ENCODE measurements at places on chromosomes 3 and 15.

DNA sequence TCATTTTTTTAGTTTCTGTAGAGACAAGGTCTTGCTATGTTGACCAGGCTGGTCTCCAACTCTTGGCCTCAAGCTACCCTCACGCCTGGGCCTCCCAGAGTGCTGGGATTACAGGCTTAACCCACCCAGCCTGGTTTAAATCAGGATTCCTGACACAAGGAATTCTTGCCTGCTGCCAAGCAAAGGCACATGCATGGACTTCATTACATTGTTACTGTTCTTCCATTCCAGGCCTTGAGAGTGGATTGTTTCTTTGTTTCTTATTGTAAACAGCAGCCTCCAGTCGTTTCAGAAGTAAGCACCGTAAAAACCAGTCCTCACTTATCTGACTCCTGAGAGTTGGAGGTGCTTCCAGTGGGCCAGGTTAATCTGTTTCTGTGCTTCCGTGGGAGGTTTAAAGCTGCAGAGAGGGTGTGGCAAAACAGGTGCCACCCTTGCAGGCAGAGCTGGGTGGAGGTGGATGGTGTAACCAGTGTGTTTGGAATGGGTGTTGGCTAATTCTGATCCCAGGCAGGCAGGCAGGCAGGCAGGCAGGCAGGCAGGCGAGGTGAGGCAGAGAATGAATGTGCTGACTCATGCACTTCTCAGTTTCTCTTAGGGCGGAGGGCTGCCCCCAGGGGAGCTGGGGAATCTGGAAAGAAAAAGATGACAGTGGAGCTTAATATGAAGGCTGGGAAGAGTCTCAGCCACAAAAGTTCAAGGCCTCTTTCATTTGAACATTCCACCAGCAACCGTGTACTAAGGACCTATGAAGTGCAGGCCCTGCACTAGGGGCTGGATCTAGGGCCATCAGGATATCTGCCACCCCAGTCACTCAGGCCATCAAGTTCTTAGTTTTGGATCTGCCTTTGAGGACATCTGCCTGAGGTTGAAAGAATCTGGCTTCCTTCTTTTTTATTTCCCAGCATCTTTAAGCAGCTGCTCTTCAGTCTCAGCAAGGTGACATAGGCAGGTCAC is 37.0 kb upstream of the CDCP1 start:
- DNase-seq: peak; percentile 53

- DNase-seq: no peak
These were observed 33.0 kb downstream of the NME9 start for GRCh38 chr3:138296639-138297038.

DNA sequence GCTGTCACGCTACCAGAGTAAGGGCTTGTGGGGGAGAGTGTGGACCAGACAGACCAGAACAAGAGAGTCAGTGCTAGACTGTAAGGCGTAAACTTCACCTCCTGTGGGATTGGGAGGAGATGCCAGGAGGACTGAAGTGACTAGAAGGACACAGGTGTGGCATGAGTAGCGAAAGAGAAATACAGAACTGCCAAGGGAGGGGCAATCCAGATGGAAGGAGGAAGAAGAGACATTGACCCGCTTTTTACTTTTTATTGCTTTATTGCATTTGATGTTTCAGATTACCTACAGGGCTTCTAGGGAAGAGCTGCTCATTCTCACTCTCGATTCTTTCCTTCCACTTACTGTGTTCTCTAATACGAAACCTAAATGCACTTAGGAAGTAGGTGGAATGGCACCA is 2.1 kb downstream of the POGLUT1 start:
- no peak for DNase-seq

GRCh38 chr3:18062657-18063025 is 320.2 kb upstream of the TBC1D5 start:
- DNase-seq: no peak

DNA sequence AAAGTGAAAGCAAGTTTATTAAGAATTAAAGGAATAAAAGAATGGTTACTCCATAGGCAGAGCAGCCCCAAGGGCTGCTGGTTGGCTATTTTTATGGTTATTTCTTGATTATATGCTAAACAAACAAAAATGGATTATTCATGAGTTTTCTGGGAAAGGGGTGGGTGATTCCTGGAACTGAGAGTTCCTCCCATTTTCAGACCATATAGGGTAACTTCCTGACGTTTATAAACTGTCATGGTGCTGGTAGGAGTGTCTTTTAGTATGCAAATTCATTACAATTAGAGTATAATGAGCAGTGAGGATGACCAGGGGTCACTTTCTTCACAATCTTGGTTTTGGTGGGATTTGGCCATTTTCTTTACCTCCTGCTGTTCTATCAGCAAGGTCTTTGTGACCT is 707.9 kb downstream of the ZNF385D start:
- no peak for DNase-seq

DNA sequence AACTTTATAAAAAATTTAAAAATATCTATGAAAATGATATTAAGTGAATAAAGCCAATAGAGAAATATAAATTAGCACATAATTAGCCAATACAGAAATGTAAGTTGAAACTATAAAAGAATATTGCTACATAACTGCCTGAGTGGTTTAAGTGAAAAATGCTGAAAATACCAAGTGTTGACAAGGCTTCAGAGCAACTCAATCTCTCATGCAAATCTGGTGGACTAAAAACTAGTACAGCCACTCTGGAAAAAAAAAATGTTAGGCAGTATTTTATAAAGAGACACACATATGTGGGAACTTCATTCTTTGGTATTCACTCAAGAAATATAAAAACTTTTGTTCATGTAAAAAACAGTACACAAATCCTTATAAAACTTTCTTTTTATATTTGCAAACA is 833.7 kb upstream of the ROBO1 start:
- no peak for DNase-seq

DNA sequence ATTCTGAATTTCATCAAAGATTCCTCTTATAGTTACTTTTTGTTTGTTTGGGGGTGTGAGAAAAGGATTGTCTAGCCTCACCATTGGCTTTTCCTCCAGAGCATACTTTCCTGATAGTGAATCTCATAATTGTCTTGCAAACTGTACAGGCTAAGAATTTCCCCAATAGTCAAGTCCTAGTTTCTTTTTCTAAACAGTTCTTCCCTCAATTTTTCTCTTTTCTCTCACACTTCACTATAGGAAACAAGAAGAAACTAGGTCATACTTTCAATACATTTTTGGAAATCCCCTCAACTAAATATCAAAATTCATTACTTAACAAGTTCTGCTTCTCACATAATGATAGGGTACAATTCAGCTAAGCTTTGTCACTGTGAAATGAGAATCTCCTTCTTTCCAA is 241.9 kb downstream of the IL20RB start:
- no peak for DNase-seq

- no peak for DNase-seq
These were observed 31.3 kb downstream of the HOMER2 start for GRCh38 chr15:82921242-82921641.

- peak; percentile 63 for DNase-seq
These were observed 23.6 kb upstream of the TRIM59 start for GRCh38 chr3:160473221-160473620.

- no peak for DNase-seq
These were observed 511.6 kb upstream of the PROK2 start for GRCh38 chr3:72296477-72297111.

- DNase-seq: no peak
These were observed 979 bp upstream of the ZNF621 start for GRCh38 chr3:40523781-40524180.

- no peak for DNase-seq
These were observed 46.9 kb upstream of the SLC7A14 start for GRCh38 chr3:170632780-170633179.

DNA sequence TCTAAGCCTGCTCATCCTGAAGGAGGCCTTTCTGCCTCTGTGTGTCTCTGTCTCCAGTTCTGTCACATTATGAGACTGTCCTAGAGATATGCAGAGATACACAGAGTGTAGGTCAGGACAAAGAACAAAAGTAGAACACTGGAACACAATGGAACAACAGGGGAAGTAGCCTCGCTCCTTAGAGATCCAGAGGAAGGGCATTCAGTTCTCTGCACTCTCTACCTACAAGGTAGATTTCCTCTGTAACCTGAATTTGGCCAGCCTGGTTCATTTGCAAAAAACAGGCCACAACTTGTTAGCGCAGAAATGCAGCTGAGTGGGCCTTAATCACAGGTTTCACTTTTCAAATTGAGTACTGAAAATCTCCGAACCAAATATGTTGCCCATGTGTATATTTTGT is 19.4 kb downstream of the NEK10 start:
- no peak for DNase-seq

GRCh38 chr3:168168743-168169142 is 73.0 kb upstream of the GOLIM4 start:
- DNase-seq: no peak

DNA sequence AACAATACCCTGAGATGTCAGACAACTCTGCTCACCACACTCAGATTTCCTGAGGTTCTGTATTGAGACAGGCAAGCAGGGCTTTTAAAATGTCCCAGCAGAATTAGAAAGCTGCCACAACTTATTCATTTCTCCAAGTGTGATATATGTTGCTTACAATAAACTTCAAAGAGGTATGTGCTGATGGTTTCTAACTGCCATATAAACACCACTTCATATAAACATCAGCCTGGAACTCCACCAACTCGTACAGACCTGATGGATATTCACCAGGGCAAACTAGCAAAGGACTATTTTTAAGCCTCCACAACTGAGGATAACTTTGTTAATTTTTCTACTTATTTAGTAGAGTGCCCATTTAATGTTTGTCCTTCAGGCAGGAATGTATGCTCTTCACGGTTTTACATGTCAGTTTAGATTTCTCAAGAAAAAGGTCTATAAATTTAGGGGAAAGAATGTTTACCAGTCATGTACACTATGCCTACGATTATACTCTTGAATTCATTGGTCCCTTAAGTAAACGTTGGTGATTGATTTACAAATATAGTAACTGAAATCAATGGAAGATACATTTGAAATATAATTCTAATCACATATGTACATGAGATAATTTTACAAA is 109.6 kb upstream of the ABI3BP start:
- no peak for DNase-seq

GRCh38 chr15:45670511-45670910 is 35.7 kb downstream of the SQOR start:
- DNase-seq: no peak

- no peak for DNase-seq
These were observed 484.5 kb downstream of the TAFA4 start for GRCh38 chr3:68447885-68448284.

DNA sequence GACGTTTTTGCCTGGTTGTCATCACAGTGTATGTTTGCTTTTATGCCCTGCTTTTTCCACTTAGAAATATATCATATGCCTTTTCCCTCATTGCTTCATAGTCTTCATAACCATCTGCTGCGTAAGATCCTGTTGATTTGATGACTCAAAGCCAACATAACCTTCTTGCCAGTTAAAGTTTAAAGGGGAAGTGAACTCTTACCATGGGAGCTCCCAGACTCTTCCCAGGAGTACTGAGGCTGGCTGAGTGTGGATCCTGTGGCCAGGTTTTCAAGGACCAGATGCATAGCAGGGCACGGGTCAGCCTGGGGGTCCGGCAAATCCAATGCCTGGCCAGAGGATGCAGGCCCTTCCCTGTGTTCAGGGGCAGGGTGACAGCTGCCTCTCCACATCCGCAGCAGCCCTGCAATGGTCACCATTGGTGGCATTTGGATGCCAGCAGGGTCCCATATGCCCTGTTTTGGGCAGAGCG is 42.0 kb upstream of the SACM1L start:
- DNase-seq: peak; percentile 86

DNA sequence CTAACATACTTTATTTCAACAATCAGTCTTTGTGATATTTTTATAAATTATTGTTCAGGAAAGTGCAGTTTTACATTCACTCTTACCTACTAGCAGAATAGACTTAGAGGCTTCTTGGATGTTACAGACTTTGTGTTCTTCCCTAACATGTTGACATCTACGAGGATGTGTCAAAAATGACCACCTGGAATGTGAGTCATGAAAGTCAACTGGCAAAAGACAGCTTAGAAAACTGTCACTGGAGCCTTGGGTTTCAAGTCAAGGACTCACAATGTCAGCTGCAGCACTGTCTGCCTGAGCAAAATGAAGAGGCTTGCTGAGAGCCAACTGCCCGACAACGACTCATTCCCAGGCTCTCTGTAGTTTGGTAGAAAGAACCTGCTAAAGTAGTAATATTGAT is 91.5 kb downstream of the CERS3 start:
- DNase-seq: no peak

- no peak for DNase-seq
These were observed 132.7 kb upstream of the AGBL1 start for GRCh38 chr15:85947021-85947420.

- no peak for DNase-seq
These were observed 96.0 kb downstream of the GTPBP8 start for GRCh38 chr3:113086560-113087461.

GRCh38 chr3:111080413-111080812 is 8.8 kb downstream of the NECTIN3 start:
- DNase-seq: peak; percentile 19

DNA sequence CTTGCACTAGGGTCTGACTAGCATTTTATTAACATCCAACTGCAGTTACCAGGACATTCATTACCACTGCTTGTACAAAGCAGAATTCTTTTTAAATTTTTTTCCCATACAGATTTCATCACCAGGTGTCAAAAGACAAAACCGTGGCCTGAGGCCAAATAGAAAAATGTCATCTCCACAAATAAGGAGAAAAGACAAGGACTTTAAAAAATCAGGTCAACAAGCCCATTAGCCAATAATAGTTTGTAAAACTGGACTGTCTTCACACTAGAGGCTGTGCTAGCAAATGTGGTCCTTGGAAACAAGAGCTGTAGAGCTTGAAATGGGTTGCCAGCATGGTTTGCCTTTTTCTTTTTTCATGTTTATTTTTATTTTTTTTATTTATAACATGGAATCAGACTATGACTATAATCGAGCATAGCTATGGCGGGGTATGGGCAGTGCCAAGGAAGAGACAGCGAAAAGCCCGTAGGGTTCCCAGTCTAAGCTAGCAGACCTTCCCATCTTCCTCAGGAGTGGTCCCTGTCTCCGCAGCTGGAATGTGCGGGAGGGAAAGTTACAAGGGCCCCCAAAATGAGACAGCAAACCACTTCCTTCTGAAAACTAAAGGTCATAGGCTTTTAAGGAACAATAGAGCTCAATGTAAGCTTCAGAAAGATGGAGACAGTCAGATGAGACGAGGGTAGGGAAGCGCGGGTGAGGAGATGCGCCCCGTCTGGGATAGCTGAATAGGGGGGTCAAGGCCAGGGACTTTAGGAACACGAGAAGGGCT is 1.5 kb downstream of the PTPN9 start:
- DNase-seq: no peak

- DNase-seq: peak; percentile 59
These were observed 38.7 kb downstream of the ANXA2 start for GRCh38 chr15:60358935-60359682.

DNA sequence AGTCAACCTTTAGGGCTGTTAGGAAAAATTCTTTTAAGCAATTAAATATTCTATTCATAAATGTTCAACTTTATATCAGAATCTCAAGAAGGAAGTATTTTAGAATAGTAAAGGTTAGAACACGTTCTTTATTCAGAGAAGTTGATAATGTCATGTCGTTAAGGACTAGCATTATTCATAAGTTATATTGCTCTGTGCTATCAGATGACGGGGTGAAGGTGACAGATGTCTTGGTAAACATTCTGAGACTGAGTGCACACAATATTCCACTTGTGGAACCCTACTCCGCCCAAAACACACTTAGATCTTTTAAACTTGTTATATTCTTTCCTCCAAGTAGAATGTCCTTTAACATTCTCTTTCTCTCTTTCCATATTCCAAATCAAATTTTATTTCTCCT is 7.9 kb downstream of the AP4E1 start:
- DNase-seq: no peak
